ENCODE measurements at places on chromosomes 12 and 14.

DNA sequence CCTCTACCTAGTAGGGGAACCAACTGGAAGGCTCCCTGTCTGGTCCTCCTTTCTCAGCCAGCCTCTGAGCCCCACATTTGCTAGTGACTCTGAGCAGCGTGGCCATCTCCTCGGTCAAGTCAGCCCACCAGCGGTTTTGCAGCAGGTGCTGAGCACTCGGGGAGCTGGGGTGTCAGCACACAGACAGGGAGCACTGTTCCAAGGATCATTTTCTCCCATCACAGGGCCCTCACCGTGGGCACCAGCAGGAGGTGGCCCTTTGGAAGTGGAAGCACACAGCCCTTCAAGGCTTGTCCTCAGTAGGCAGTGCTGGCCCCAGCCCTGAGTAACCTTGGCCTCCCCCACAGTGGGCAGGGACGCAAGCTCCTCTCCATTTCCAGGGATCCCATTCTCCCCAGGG lies 24.1 kb upstream of the EML1 start:
- no peak for DNase-seq

DNA sequence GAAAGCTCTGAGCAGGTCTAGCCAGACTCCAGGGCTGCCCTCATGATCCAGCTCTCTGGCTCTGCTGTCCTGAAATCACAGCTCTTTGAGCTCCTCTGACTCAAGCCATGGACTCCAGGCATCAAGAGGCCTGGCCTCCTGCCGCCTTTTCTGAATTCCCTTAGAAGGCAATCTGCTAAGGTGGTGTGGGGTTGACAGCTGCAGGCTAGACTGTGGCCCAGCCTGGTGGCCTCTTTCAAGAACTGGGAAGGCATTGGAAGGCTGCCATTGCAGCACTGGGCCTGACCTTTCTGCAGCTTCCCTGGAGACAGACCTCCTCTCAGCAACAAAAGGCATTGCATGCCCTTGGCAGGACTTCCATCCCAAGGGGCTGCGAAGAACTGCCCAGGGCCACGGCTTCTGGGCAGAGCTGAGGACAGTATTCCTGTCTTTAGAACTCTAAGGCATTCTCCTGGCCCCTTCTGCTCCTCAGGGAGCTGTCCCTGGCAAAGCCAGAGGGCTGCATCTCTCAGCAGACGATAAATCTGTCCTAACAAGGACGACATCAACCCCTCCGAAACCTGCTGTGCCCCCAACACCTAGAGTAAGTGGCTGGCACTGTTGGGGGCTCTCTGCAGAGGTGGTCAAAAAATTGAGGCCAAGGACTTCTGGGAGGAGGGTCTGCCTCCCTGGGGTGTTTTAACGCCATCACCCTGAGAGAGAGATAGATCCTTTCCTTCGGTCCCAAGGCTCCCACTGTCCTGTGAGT lies 115.6 kb downstream of the RBM19 start:
- no peak for DNase-seq

- peak; percentile 86 for DNase-seq
Observed at GRCh38 chr12:132687211-132688164, at the start of the genes POLE and PXMP2. Gene POLE (minus strand): TSS chr12:132687342. CDS start chr12:132687315, 27 bp downstream. Gene PXMP2 (plus strand): TSS chr12:132687587. CDS start chr12:132687671, 84 bp downstream.

DNA sequence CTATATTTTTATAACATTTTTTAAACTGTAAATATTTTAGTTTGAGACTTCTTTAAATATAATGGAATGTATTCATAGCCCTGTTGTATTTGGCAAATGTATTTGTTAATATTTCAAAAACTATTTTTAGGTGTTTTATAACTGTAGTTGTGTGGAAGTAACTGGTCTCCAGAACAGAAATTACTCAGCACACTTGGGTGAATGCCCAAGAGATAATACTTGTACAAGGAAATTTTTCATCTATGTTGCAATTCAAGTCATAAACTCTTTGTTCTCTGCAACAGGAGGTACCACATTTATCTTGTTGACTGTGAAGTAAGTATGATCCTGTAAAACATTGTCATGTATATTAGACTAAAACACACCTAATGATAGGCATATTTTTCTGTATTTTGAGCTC lies 72.8 kb downstream of the SLCO1B3 start:
- no peak for DNase-seq

DNA sequence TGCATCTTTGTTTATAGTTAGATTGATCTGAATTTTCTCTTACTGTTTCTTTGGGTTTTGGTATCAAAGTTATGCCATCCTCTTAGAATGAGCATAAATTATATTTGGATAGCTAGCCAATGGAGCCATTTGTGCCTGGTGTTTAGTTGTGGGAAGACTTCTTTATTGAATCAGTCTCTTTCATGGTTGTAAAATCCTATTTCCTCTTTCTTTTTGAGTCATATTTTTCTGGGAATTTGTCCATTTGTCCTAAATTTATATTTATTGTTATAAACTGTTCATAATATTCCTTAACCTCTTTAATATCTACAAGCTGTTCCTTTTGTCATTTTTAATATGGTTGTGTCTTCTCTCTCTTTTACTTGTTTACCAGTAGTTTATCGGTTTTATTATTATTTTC lies 462.5 kb downstream of the AEBP2 start:
- DNase-seq = no peak

DNA sequence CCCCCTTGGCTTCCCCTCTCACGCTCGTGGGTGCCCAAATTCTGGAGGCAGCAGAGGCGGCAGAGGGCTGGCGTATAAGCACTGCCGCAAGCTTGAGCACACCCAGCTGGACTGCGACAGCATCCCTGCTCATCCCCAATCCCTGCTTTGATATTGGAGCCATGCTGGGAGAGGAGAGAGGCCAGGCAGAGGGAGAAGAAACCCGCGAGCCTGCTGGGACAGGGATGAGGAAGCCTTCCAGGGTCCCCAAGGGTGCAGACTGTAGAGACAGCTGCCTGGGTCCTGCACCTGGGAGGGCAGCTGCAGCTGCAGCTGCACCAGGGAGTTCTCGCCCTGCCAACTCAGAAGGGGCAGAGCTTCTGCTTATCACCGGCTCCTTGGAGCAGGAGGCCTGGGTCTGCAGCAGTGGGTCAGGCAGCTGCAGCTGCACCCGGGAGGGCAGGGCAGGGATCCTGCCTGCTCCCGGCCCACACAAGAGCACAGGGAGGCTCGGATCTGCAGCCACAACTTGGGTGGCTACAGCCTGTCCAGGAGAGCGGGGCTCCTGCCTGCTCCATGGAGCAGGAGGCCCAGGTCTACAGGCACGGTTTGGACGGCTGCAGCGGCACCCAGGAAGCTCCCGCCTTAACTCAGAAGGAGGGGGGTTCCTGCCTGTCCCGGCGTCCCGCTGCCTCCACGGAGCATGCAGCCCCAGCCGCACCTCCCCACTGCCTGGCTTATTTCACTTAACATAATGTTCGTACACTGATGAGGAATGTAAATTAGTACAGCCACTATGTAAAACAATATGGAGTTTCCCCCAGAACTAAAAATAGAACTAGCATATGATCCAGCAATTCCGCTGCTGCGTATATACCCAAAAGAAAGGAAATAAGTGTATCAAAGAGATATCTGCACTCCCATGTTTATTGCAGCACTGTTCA lies 60.4 kb upstream of the SGPP1 start:
- DNase-seq = no peak

GRCh38 chr14:96717116-96717515 lies 80.1 kb upstream of the VRK1 start:
- no peak for DNase-seq

DNA sequence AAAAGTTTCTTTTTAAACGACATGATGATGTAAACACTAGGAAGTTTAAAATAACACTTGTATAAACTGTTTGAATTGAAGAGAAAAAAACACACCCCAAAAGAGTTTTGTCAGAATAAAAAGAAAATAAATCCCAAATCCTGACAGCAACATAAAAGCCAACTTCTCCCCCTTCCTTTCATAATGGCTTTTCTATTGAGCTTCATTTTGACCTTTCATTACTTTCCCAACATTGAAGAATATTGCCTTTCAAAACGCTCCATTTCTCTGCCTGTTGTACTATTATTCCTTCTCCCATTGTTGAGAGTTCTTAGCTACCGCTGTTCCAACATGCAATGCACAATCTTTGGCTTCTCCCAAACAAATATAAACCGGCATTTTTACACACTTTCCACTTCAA lies 448.5 kb downstream of the BCAT1 start:
- no peak for DNase-seq

DNA sequence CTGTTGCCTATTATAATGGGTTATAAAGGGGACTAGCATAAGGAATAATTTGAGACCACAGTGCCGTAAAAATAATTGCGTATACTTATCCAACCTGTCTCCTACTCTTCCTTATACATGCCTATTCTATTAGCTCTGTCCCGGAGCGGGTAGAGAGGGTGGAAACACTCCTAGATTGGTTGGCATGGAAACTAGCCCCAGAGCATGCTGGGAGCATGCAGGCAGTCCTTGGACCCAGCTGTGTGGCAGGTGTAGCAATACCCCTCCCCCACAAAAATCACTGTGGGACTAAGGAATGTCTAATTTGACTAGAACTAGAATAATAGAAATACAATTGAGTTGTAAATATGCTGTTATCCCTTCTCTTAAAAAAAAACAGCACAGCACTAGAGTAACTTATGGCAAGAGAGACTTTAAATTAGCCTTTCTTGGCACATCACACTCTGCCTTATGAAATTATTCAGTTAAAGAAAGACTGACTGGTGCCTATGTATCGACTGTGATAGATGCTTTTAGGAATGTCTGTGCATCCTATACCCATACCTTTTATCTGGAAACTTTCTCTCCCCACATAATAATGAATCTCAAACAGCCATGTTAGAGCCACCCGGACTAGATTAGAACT lies 244.0 kb upstream of the DAAM1 start:
- no peak for DNase-seq

GRCh38 chr12:89259821-89260220 lies 92.5 kb downstream of the DUSP6 start:
- DNase-seq = no peak

- DNase-seq = no peak
Observed at GRCh38 chr14:100240668-100241032, 1.7 kb downstream of the YY1 start.

DNA sequence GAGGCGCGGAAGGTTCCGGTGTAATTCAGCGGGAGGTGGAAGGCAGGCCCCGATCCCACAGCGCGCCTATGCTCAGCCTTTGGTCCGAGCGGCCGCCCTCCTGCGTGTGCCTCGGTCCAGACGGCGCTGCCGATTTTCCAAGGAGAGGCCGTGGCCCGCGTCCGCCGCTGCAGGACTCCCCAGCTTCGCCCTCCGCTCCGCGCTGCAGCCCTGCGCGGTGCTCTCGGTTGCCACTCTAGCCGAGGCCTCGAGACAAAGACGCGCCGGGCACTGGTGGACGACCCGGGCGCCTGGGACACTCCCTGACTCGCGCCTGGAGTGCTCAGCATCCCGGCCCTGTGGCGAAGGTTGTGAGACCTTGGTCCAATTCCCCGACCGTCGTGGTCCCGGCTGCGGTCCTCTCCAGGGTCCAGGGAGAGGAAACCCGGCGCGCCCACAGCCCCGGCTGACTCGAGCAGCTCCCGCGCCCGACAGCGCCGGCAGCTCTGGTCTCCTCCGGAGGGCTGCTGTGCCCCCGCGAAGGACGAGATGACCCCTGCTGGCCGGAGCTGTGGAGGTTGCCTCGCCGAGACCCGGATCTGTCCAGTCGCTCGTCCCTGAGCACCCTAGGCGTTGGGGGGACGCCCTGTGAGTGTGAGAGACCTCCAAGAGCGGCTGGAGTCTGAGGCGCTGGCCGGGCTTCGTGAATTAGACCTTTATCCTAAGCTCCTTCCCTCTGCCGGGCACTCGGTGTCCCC lies 6.5 kb downstream of the HOXC12 start:
- no peak for DNase-seq

DNA sequence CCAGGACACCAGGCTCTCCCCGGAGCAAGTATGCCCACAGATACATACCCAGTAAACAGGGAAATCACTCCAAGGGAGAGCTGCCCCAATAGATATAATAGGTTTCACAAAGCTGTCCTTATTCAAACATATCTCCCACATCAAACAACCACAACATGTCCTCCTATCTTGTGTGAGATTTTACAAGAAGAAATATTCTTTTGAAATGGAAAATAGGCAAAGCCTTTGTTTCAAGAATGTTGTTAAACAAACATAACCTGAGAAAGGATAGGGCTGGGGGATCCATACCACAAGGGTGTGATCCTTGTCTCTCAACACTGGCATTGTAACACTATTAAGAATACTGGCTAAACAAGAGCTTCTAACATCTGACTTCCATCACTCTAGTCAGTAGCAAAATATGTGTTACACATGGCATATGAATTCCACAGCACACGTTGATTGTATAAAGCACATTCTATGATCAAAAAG lies 32.9 kb downstream of the LGR5 start:
- DNase-seq = no peak

DNA sequence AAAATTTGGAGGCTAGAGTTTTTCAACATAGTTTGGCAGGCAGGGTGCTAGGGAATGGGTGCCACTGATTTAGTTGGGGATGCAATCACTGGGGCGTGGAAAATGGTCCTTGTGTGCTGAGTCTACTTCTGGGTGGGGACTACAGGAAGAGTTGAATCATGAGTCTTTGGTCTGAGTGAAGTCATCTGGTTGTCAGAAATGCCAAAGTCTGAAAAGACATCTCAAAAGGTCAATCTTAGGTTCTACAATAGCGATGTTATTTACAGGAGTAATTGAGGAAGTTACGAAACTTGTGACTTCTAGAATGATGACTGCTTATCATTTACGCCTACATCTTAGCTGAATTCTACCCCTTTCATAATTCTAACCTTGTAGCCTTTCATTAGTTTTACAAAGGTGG lies 209.1 kb downstream of the NUBPL start:
- DNase-seq = no peak

DNA sequence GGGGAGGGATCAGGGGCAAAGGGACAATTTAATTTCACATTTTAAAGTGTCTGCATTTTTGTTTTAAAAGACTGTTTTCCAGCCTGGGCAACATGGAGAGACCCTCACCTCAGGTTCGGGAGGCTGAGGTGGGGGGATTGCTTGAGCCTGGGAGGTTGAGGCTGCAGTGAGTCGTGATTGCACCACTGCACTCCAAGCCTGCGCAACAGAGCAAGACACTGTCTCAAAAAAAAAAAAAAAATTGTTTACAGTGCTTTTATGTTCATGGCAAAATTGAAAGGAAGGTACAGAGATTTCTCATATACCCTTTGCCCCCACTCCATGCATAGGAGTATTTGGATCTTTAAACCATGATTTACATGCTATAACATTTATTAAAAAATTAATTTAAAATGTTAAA lies 16.4 kb upstream of the HVCN1 start:
- no peak for DNase-seq

GRCh38 chr14:60721326-60722106 lies 2.6 kb downstream of the SIX4 start:
- no peak for DNase-seq

- no peak for DNase-seq
Observed at GRCh38 chr12:10717410-10717809, 5.7 kb downstream of the YBX3 start.

Measured in stimulated activated CD8-positive, alpha-beta memory T cell treated with anti-CD3 and anti-CD28 coated beads, Interleukin-4, amount 100 ng/mL, for 1 hour (primary cell).